ENCODE measurements at places on chromosomes 16 and 17.

DNA sequence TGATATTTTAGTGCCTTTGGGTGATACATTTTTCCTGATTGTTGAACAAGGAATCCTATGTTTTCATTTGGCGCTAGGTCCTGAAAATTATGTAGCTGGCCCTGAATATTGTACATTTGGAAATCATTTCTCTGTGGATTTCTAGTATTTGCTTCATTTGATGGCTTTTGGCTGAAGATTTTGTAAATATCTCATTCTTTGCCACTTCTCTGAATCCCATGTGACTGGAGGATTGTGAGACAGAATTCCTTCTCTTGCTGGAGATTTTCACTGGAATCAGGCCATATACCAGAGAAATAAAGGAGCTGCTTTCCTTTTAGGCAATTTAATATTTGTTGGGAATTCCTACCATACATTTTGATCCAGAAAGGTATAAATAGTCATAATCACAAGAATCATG lies 8.6 kb downstream of the KRT28 start:
- no peak for DNase-seq

DNA sequence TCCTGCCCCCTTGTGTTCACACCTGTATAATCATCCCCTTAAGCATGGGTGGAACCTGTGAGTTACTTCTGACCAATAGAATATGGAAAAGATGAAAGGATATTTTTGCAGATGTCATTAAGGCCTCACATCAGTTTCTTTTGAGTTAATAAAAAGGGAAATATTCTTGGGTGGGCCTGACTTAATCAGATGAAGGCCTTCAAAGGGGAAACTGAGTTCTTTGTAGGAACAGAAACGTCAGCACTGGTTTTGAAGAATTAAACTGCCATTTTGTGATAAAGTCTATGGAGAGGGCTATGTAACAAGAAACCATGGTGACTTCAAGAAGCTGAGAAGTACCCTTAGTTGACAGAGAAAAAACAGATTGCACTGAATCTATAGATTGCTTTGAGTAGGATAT lies 168.7 kb upstream of the CNTNAP4 start:
- no peak for DNase-seq

DNA sequence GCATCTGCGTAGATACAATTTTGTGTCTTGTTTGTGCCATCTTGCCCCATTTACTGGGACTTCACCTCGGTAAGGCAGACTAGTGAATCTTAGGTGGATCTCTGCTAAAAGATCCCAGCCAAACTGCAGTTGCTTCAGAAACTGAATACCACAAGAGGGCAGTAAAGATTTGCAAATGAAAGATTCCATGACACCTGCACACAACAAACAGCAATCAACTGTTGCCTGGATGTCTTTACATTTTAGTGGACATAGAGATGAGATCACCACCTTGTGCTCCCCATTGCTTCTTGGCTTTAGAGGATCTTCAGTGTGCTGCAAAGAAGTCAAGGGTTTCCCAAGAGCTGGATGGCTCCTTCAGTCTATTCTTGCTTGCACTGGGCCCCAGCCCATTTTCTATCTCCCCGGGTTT lies 119.2 kb upstream of the CACNG5 start:
- no peak for DNase-seq

GRCh38 chr17:78278139-78278741 lies 46.8 kb downstream of the TMEM235 start:
- DNase-seq: no peak

DNA sequence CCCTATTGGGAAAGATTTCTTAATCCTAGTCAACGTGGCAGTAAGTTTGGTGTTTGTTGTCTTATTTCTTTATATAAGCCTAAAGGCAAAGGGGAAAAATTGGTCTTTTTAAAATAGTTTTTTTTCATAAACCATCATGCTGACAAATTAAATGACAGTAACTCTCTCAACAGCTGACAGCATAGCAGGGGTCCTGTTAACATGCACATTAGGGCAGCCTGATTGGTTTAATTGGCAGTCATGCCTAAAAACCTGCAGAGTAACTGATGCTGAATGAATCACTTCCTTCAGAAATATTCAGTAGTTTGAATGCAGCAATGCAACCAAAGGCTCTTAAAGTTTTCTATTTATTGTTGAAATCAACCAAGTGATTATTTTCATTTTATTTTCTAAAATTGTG lies 85.4 kb downstream of the ITFG1 start:
- DNase-seq: no peak

DNA sequence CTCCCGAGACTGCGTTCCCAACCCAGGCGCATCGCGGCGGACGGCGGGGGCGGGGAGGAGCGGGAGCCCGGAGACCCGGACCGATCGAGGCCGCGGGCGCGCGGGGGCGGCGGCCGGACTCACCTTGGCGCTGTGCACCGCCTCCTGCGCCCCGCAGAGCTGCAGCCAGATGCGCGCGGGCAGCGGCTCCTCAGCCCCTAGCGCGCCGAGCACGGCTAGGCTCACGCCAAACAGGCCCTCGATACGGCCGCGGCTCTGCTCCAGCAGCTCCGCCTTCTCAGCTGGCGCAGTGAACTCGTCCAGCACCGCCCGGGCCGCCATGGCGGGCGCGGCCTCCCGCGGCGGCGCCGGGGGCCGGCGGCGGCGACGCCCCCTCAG lies 339 bp downstream of the N4BP1 start:
- no peak for DNase-seq

- no peak for DNase-seq
Observed at GRCh38 chr16:57392694-57393093, 11.9 kb upstream of the CCL17 start.

- no peak for DNase-seq
Observed at GRCh38 chr16:57061084-57061905, 31.1 kb upstream of the CPNE2 start.

DNA sequence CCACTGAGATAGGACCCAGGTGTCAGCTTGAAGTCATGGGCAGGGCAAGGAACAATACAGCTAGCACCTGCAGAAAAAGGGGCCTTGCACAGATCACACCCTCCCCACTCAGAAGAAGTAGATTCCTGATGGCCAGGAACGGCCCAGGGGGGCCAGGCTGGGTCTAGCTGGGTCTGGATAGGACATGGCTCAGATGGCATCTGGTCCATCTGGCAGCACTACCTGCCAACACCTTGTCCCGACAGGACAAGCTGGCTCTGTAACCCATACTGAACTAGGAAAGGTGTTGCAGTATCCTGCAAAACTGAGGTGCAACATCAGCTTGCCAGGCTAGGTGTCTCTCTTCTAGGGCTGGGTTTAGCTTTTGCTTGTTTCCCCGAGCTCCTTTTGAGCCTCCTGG lies 38.9 kb upstream of the GFOD2 start:
- no peak for DNase-seq

GRCh38 chr16:86512860-86513470 lies 2.6 kb downstream of the FOXF1 start:
- DNase-seq: no peak

GRCh38 chr16:9027070-9027799 lies 63.5 kb upstream of the USP7 start:
- DNase-seq: no peak

- no peak for DNase-seq
Observed at GRCh38 chr16:73886426-73886825, 410.2 kb upstream of the PSMD7 start.

- DNase-seq: no peak
Observed at GRCh38 chr16:1469693-1470201, 5.1 kb downstream of the CLCN7 start.

- no peak for DNase-seq
Observed at GRCh38 chr16:6281274-6281673, 1051.4 kb upstream of the RBFOX1 start.

- no peak for DNase-seq
Observed at GRCh38 chr17:15738066-15738465, 6.0 kb downstream of the TBC1D26 start.

GRCh38 chr16:81318711-81319110 lies 3.9 kb downstream of the GAN start:
- DNase-seq: no peak

- no peak for DNase-seq
Observed at GRCh38 chr16:85286066-85286831, 174.0 kb upstream of the CIBAR2 start.

DNA sequence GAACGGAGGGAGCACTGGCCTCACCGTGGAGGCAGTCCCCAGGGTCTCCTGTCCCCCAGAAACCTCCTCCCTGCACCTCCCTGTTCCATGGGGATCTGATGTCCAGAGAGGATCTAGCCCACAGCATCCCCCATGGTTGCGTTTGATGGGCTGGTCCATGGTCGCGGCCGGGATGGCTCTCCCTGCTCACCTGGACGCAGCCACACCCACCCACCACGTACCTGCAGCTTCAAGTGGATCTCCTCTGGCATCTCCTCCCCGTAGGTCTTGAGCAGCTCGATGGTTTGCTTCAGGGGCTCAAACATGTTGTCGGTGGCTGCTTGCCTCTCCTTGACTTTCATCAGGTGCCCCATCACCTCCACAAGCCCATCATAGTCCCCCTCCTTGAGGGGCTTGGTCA lies 47.9 kb downstream of the DNAH17 start:
- no peak for DNase-seq

GRCh38 chr16:5056352-5056751 lies 9.4 kb downstream of the C16orf89 start:
- no peak for DNase-seq

DNA sequence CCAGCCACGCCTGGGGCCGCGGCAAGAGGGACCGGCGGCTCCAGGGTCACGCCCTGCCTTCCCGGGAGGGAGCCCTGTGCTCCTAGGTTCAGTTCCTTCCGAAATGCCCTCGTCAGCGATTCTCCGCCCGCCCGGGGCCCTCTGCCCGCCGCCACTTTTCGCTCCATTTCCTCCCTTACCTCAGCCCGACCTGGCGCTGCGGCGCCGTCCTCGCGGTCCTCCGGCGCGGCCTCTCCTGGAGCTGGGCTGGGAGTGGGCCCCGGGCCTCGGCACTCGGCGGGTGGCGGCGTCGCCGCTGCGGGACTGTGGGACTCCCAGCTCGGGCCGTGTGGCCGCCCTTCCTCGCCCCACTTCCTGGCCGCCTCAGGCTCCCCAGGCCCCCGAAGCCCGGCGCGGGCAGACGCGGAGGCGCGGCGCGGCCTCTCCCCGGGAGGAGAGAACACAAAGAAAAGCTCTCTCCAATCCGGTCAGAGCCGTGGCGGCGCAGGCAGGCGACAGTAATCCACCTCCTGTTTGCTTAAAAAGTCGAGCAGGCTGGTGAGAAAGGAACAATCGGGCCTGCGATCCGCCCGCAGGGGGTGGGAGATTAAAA lies 1.6 kb downstream of the BAHCC1 start:
- DNase-seq: no peak

- no peak for DNase-seq
Observed at GRCh38 chr17:6870841-6871240, 39.3 kb upstream of the TEKT1 start.

DNA sequence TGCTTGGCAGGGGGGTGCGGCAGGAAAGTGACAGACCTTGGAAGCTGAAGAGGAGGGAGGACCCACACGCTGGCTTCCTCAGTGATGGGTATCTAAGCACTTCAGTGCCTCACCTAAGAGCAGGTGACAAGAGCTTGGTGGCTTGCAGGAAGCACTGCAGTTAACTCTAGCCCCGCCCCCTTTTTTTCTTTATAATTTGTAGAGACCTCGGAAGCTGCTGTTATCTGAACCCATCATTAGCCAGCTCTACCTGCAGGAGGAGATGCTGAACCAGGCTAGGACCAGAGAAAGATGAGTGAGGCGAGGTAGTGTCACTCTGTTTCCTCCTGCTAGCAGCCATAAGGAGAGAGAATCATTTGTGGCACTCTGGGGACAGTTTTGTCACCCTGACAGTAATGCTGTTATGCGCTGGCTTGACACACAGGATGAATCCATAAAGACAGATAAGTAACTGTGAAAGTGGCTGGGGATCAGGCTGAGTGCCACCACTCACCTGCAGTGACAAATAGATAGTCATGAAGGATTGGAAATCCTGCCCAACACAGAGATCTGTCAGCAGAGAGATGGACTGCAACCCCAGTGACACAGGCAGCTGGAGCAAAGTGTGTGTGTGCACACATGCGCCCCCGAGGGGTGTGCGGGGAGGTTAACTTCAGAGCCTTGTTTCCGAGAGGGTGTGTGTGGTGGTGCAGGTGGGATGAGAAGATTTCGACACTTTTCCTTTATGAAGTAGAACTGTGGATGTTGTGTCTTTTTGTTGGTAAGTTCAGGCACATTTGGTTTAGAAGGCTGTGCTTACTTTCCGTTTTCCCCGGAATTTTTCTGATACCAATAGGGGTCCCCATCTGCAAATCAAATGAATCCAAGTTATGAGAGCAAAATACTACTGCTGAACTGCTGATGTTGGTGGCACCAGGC lies 224.0 kb downstream of the IRX3 start:
- DNase-seq: no peak

DNA sequence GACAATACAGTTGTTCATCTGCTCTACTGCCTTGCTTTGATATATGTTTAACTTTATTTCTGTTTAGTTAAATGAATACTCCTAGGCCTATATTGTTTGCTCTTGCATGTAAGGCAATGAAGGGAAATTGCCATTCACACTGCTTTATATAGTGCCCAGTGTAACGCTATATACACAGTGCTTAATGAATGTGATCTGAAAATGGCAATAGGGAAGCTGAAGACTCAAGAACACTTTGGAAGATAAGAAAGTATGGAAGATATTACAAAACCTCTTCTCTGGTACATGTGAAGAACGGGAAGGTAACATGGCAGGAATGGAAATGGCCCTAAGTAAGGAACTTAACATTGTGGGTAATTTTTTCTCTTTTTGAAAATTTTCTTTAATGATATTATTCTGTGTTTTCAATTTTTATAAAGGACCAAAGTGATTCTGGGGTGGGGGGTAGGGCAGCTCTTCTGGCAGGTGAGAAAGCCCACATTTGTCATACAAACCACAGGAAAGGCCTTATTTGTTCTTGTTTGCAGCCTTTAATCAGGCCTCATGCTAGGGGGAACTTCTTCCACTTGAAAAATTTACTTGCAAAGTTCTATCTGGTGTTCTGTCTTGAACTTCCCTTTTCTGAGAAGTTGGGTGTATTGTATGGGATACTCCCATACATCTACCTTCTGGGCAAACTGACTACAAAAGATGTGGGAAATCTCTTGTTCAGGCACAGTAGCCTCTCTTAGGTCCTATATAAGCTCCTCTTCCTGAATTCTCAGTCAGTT lies 100.8 kb upstream of the CORO6 start:
- DNase-seq: no peak

GRCh38 chr17:63735691-63736090 lies 5.9 kb downstream of the STRADA start:
- no peak for DNase-seq

DNA sequence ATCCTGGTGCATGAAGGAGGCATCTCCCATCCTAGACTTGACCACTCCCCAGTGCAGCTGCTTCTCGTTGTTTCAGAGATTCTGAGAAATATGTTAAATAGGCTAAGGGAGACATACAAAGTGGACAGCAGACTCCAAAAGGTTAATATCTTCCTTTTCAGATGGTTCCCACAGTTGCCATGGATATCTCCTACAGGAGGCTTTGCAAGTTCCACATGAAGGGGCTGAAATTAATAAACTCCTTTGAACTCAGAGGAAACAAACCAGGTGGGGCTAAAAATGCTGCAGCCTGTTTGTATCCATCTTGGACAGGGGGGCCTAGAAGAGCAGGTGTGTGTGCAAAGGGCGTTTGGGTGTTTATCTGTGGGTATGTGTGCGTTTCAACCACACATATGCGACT lies 257.4 kb upstream of the XYLT1 start:
- no peak for DNase-seq

GRCh38 chr16:11078812-11079459 lies 134.6 kb downstream of the CLEC16A start:
- DNase-seq: no peak

All from stimulated activated CD4-positive, alpha-beta T cell treated with anti-CD3 and anti-CD28 coated beads, TNF-alpha, amount 100 ng/mL, for 4 hours (primary cell).